Activated CD4-positive, CD25-positive, alpha-beta regulatory T cell (primary cell): ENCODE measurements at places on chromosomes 3 and 15.

DNA sequence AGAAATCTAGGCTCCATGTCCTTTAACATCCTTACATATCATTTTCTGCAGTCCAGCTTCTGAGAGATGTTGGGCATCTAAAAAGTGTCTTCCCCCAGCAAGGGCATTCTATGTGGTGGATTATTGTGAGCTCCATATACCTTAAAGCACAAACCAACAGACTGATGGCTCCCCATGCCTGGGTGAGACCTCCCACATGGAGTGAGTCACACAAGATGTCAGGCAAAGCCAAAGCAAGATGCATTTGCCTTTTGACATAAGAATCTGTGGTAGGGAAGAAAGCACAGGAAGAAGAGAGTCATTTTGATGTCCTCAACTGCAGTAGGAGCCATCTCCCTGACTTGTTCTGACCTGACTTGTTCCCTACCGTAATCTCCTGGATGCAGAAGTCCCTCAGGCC is 238.7 kb upstream of the EIF1B start:
- DNase-seq, result no peak

GRCh38 chr15:75923756-75924155 is 20.1 kb downstream of the FBXO22 start:
- no peak for DNase-seq

GRCh38 chr3:157300981-157301663 is 135.5 kb upstream of the PTX3 start:
- no peak for DNase-seq

GRCh38 chr3:190617185-190617584 is 103.3 kb downstream of the IL1RAP start:
- peak; percentile 4 for DNase-seq

DNA sequence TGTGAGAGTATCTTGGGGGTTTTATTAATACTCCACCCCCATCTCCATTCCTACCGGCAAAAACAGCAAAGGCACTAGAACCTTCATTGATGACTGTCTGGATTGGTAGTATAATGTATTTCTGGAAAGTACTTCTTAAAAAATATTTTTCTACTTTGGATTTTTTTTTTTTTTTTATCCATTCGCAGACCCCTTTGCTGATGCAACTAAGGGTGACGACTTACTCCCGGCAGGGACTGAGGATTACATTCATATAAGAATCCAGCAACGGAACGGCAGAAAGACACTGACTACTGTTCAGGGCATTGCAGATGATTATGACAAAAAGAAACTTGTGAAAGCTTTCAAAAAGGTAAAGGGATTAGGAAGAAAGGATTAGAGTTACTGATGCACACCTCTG is 1.2 kb downstream of the EIF1B start:
- DNase-seq, result no peak

GRCh38 chr3:23809840-23810342 is 4.1 kb downstream of the UBE2E1 start:
- no peak for DNase-seq

- no peak for DNase-seq
Observed at GRCh38 chr3:128404276-128405068, 62.2 kb downstream of the DNAJB8 start.

GRCh38 chr15:79168922-79169456 is 78.4 kb upstream of the RASGRF1 start:
- no peak for DNase-seq

DNA sequence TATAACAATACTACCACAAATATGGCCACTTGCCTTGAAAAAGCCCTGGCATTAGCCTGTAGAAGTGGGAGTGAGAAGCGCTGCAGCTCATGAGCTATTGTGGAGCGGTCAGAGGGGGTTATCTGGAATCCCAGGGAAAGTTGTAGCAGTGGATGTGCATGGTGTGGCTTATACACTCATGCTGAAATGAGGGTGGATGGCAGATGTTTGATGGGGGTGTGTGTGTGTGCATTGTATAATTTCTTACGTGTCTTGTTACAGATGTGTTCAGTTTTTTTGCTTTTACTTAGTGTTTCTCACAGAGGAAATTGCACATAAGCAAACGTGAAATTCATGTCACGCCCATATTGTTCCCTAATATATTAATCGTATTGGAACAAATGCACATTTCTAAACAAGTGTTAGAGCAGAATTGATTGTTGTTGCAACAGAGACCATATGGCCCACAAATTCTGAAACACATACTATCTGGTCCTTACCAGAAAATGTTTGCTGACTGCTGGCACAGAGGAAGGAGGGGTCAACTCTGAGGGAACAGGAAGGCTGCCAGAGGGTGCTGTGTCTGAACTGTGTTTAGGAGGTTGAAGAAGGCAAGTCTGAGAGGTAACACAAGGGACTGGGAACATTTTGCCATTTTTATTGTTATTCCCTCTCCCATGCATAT is 200.0 kb upstream of the CFAP20DC start:
- no peak for DNase-seq

DNA sequence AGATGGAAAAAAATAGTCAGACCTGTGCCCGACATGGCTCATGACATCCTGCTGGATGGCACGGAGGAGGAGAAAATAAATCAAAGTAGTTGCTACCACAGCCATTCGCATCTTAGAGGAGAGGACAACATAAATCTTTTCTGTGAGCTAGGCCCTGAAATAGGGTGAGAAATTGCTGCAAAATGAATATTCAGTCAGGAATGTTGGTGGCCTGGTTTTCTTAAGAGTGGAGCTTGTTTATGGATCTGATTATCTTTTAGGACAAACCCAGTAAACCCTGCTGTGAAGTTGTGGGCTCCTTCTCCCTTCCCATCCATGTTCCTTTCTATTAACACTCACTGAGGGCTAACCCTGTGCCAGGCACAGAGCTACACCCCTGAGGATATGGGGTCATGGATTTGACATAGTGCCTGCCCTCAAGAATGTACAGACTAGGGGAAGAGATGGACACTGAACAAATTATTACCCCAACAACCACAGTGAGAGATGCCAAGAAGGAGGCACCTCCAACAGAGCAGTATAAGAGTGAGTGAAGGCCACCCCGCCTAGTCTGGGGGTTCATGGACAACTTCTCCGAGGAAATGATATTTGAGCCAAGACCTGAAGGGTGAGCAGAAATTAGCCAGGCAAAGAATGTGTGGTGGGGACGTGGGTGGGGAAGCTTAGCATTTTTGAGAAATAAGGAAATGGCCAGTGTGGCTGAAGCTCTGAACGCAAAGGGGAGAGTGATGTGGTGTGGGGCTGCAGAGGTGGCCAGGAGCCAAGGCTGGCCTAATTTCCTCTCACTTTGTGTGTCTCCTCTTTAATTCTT is 68.9 kb upstream of the ARL8B start:
- DNase-seq, result no peak

DNA sequence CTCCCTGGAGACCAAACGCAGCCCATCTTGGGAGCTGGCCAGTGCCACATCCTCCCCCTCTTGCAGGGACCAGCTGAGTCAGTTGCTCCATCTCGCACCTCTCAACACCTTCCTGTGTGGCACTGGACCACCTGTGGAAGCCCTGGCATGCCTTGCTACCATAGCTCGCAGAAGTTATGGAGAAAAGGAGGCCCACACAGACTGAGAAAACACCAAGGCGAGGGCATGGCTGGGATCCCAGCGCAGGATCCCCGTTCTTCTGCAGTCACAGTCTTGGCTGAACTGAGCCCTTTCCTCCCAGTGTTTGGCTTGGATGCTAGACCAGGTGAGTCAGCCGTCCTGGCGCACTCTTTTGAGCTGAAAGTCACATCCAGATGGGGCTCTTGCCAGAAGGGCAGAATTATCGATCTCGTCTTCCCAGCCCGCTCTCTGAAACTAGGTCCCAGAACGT is 46.9 kb downstream of the CHRD start:
- DNase-seq, result no peak

DNA sequence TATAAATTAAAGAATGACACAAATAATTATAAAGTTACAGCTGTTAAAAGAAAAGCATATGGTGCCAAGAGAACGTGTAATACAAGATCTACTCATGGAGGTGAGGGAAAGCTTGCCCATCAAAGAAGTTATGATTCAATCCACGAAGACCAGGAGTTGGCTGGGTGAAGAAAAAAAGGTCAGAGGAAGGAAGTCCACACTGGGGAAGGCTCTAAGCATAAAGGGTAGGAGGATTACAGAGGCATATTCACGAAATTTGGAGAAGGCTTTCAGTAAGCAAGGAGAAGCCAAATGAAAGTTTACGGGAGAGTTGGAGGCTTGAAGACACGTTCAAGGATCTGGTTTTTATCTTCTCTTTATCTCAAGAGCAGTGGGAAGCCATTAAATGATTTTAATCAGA is 1.8 kb upstream of the TGFBR2 start:
- no peak for DNase-seq

- no peak for DNase-seq
Observed at GRCh38 chr3:135324301-135324700, 529.2 kb downstream of the EPHB1 start.

DNA sequence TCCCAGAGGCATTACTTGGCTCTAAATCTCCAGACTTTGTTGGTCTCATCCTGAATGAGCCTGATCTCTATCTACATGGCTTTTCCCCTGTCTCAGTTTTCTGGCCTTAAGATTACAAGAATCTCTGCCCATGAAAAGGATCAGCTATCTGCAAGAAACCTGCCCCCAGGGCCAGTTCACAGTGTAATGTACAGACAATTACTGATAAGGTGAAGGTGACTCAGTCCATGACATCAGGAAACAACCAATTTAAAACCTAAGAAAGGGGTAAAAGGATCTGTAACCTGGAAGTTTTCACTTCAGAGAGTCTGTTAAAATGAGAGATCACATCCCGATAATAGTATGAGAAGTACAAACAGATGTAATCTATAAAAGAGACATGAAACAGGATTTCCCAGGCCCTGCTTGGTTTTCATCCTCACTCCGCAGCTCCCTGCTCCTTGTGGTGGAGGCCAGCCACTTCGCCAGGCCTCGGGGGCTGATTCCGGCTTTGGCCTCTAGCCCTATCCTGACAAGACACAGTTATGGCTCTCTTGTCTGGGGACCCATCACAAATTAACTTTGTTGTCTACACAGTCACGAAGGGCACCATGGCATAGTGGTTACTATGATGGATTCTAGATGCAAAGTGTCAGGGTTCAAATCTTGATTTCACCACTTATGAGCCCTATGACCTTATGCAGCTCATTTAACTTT is 136.9 kb downstream of the THSD4 start:
- DNase-seq, result no peak

DNA sequence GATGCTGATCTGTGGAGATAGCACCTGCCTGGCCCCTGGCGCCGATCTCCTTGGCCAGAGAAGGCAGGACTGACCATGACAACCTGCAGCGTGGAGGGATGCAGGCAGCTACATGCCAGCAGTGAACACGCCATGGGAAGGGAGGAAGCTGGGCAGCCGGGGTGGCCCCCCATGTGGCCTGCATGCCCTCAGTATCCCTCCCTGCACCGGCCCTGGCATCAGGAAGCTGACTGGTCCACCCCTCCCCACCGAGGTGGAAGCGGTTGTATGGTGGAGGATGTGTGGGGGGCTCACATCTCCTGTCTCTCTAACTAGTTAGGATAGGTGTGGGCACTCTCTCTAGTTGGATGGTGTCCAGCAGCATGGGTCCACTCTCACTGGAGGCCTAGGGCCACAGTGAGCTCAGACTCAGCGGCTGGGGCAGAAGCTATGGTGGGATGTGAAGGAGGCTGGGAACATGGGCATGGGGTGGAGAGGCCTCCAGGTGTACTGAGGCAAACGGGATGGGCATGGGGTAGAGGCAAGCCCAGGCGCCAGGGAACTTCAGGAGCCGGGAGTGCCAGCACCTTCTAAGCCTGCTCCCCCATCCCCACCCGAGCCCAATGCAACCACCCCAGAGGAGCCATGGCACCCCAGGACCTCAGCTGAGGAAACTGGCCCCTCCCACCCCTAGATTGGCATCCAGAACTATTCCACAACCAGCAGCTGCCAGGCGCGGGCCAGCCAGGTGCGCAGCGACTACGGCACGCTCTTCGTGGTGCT is 1.8 kb upstream of the ABTB1 start:
- DNase-seq, result no peak

DNA sequence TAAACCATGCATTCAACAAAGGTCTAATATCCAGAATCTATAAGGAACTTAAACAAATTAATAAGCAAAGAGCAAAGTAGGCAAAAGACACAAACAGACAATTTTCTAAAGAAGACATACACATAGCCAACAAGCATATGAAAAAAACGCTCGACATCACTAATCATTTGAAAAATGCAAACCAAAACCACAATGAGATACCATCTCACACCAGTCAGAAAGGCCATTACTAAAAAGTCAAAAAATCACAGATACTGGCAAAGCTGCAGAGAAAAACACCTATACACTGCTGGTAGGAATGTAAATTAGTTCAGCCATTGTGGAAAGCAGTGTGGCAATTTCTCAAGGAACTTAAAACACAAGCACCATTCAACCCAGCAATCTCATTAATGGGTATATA is 53.8 kb downstream of the FSIP1 start:
- no peak for DNase-seq

- DNase-seq, result no peak
Observed at GRCh38 chr15:93517176-93517575, 428.2 kb upstream of the RGMA start.

GRCh38 chr3:69085168-69085832 is 563 bp downstream of the ARL6IP5 start:
- DNase-seq, result no peak

DNA sequence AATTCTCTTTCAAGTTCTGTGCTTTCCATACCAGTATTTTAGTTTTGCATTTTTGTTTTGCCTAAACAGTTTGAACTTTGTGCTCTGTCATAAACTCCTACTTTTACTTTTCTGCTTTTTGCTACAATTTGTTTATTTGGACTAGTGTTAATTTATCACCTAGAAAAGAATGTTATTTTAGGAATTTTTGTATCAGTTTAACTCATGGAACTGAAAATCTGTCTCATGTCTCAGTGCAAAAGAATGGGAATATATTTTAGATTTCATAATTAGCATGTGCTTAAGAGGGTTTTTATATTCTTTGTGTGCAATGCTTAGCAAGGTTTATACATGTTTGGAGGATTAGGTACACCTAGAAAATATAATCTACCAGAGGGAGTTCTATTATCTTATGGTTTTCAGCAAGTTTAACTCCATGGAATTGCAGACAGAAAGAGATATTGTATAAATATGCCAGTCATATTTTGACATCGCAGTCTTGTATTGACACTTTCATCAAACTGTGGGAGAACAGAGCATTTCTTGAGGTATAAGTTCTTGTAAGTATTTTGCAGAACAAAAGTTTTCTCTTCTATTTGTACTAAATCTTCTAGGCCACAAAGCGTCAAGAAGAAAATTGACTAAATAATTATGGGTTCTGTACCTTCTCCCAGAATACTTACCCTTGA is 409.9 kb downstream of the RBMS3 start:
- DNase-seq, result no peak

DNA sequence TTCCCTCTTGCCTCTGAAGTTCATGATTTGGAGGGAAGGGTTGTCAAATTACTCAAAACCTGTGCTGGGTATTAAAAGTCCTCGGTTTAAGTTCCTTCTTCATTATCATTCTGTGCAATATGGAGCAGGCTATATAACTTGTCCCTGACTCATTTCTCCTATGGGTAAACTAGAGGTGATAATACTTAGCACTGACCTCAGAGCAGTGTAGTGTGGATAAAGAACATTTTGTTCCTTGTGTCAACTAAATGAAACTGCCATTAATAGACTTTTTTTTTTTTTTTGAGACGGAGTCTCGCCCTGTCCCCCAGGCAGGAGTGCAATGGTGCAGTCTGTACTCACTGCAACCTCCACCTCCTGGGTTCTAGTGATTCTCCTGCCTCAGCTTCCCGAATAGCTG is 2.2 kb upstream of the BBX start:
- no peak for DNase-seq
